ENCODE measurements at places on chromosomes 11 and 22.

DNA sequence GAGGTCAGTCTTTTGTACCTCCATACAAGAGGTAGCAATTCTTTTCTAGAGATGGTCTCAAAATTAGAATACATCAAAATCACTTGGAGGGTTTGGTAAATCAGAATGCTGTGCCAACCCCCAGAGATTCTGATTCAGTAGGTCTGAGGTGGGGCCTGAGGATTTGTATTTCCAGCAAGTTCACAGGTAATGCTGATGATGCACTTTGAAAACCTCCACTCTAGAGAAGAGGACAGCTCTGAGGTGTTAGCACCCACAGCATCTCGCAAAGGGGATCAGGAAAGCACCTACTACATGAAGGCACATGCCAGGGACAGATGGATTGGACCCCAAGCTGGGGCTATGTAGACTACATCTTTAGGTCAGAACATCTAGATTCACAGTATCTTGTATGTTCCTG lies 7.2 kb downstream of the KCTD14 start:
- DNase-seq: no peak

DNA sequence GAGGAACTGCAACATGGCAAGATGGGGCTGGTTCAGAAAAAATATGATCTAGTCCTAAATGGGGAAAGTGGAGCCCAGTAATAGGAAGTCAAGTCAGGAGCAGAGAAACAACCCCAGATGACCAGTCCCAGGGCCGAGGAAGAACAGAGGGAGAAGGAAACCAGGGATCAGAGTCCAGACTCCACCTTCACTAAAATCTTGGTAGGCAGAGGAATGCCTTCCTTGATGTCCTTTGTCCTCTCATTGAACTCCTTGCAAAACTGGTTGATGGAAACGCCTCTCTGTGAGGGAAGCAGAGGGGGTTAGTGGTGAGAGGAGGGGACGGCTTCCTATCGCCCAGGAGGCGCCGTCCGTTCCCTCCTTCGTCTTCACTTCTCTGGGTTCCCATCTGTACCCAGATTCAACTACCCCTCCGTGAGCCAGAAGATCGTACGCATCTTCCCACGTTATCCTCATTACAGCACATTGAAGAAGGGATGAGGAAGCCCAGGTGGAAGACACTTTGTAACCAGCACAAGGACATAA lies 607 bp downstream of the MRPL11 start:
- no peak for DNase-seq

DNA sequence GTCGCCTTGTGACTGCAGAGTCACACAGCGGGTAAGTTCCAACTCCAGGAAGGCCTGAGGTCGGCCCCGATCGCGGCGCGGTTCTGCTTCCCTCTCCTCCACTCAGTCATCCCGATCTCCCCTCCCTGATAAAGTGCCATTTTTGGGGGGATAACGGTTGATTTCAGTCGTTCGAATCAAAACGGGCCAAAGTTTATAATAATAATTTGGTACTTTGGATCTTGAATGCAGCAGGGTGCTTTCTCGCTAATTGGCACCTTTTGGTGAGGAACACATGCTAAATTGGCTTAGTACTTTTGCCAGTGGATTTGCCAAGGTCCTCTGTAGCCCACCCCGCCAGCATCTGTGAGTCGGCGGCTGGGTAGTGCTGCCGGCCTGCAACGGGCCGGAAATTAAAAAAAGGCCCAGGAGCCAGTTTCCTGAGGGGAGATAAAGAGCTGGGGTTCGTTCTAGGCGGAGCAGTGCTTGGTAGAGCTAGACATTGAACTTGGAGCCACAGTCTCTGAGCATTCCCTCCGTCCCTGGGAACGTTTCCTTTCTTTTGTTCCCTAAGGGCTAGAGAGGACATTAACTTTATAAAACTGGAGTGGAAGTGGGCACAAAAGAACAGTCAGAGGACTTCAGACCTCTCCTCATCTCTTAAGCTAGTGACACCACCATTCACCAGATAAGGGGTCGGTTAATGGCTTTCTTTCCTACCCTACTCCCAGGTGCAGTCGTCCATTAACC lies 997 bp downstream of the UBE2L3 start:
- DNase-seq: no peak

DNA sequence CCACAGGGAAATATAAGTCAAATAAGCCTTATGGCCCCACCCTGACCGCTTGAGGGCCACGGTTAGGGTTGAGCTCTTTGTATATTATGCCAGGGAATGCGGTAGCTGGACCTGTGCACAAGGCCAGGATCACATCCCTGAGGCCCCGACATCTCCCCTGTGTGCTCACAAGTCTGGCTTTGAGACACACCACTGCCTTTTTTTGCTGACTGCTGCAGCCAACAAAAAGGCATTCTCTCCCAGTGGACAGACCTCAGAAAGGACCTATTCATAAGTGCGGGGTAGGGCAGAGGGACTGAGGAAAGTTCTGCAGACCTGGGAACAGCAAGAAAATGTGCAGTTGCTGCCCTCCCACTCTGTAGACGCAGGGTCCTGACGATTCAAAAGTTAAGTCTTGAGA lies 3.4 kb upstream of the SIDT2 start:
- DNase-seq: no peak

- DNase-seq: no peak
These were observed 173.7 kb downstream of the MAML2 start for GRCh38 chr11:96169250-96169649.

DNA sequence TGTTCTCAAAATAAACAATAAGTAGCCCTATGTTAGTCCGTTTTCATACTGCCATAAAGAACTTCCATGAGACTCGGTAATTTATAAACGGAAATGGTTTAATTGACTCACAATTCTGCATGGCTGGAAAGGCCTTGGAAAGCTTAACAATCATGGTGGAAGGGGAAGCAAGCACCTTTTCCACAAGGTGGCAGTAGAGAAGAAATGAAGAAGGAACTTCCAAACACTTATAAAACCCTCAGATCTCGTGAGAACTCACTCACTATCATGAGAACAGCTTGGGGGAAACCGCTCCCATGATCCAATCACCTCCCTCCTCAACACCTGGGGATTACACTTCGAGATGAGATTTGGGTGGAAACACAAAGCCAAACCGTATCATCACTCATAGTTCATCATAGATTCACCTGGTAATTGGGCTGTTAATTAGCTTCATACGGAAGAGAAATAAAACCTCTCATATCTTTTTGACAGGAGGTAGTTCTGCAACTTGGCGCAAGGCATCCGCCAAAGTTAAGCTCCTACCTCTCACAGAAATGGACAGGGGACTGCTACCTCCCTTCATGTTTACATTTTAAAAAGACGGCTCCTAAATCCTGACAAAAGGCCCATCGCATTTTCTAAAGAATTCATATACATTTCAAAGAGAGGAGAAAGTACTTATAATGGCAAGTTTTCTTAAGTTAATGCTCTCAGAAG lies 49.0 kb downstream of the MUC15 start:
- DNase-seq: no peak

GRCh38 chr22:39972641-39973040 lies 12.4 kb downstream of the TMA7B start:
- no peak for DNase-seq

DNA sequence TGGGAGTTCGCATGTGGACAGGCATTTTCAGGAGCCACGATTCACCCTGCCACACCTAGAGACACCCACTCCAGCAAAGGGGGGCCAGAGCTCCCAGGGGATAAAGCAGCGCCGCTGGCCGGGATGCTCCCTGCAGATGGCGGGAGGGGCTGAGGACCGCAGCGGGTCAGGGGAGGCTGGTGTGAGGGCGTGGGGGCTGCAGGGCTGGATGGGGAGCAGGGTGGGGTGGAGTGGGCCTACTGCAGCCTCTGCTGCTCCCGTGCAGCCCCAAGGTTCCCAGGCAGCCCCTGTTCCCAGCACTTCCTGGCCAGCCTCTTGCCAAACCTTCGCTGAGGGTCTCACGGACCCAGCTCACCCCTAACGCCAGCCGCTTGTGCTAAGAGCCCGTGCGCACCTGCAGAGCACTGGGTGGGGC lies 13.0 kb downstream of the MUC5B start:
- DNase-seq: no peak
